ENCODE measurements at places on chromosomes 1 and 21.
A peak's percentile ranks its signal among the peaks of the same experiment; 100 is the strongest.

GRCh38 chr1:230212405-230212936, 145.4 kb downstream of the GALNT2 start:
- no peak for DNase-seq

- no peak for DNase-seq
Measured at GRCh38 chr21:44885615-44886014, 12.1 kb upstream of the PTTG1IP start.

GRCh38 chr1:221440658-221441057, 301.2 kb downstream of the DUSP10 start:
- peak; percentile 5 for DNase-seq

- DNase-seq = no peak
Measured at GRCh38 chr1:69185378-69185777, 382.3 kb upstream of the LRRC7 start.

GRCh38 chr1:9440261-9440660, 99.0 kb upstream of the SLC25A33 start:
- DNase-seq = no peak

- no peak for DNase-seq
Measured at GRCh38 chr1:161019751-161020495, 1.0 kb downstream of the F11R start.

- DNase-seq = no peak
Measured at GRCh38 chr1:205271277-205271676, 43.5 kb downstream of the TMCC2 start.

- no peak for DNase-seq
Measured at GRCh38 chr1:218463194-218464156, 118.3 kb downstream of the TGFB2 start.

DNA sequence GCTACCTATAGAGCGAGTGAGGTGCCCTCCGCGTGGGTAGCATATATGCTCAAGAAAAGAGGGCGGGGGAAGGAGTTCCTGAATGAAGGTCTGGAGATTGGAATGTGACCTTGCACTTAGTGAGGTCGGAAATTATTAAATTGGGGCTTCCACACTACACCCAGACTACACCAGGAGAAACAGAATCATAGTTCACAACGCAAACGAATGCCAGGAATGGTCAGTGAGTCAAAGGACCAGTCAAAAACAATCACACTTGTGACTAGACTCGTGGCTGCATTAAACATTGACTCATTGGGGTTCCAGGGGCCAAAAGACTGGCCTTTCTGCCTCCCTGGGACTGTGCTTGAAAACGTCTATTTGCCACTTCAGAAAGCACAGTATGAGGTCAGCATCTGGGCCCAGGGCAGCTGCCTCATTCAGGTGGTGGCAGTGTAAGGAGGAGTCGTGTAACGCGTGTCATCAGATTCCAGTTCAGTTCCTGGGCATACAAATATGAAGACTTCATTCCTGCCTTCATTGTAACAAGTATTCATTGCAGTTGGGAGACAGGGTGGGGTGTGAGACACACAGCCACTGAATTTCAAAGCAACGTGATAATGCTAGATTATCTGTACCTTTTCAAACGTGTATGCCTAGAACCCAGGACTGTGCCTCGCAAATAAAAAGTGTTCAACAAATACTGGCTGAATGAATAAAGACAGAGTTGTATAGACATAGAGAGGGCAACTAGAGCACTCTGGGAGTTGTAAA, at the start of gene YOD1:
Gene YOD1 (minus strand): TSS at position 18 of the 753 bp plus-strand sequence. CDS start 178 bp downstream, outside the sequence.
- DNase-seq = no peak

DNA sequence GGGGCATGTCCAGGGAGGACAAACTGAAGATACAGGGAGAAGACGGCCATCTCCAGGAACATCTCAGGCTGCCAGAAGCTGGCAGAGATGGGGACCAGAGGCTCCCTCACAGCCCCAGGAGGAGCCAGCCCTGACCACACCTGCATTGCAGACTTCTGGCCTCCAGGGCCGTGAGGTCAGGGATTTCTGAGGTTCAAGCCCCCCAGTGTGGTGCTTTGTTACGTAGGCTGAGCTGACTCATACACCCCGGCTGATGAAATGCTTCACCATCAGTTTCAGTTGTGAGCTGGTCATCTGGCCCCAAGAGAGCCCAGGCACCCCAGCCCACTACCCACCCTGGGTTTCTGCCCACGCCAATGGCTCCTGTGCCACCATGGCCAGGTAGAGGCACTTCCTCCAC, 106.4 kb downstream of the SIK1 start:
- DNase-seq = no peak

- no peak for DNase-seq
Measured at GRCh38 chr1:205272536-205272935, 44.8 kb downstream of the TMCC2 start.

GRCh38 chr1:12380326-12381249, 150.8 kb downstream of the VPS13D start:
- DNase-seq = no peak

DNA sequence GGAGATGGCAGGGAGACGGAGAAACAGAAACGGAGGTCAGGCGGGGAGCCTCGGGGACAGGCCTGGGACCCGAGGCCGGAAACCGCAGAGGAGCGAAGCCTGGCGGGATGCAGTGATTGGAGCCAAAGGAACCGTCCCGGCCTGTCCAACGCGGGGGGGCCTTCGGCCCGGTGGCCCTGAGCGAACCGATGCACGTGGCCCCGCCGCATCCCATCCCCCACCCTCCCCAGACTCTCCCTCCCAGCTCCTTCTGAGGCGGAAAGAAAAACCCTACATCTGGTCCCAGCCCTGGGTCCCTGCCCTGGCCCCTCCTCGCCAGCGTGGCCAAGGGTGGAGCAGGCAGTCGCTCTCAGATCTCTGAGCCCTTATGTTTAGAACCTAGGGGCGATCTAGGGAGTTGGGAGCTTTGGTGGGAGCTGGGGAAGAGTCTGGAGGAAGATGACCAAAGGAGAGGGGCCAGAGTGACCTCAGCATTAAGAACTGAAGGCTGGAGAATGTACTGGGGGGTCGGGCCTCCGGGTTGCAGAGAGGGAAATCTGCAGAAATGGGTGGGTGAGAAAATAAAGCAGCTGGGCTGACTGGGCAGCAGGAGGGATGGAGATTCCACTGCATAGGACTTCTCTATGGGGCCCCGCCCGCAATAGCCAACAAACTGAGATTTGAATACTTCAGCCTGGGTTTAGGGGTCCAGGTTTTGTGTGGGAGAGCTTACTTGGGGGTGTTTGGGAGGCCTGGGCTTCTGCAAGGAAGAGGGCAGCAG, 1.5 kb upstream of the CRABP2 start:
- no peak for DNase-seq

GRCh38 chr1:229323885-229324553, 18.8 kb downstream of the CCSAP start:
- DNase-seq = no peak

DNA sequence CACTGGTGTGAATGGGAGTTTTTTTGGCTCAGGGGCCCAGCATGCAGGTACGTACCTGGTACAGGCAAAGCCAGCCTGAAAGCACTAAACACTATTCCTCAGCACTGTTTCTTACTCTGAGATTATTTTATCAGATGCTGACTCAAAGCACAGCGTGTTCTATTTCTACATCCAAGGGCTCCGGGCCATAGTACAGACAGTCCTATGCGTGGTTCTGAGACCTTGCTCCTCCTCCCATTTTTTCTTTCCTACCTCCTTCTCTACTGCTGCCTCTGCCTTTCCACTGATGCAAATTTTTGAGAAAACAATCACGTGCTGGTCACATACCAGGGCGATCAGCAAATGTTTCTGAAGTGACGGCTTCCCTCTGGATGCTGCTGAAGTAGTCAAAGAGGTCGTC, 36.3 kb downstream of the PDPN start:
- DNase-seq = no peak

DNA sequence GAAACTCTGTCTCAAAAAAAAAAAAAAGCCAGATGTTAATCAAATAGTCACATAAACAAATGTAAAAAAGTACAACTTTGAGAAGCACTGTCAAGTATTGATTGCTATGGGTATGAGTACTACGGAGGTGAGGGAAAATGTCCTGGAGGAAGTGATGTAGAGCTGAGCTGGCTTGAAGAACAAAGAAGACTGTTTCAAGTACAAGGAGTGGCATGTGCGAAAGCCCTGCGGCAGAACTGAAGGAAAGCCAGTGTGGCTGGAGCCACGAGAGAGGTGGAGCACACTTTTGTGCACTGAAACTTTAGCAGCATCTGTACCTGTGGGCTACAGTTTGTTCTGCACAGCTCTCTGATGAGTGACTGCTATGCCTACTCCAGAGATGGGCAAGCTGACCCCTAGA, 5.4 kb upstream of the RPS6KA1 start:
- no peak for DNase-seq

GRCh38 chr1:4003846-4004505, 103.9 kb upstream of the C1orf174 start:
- no peak for DNase-seq

DNA sequence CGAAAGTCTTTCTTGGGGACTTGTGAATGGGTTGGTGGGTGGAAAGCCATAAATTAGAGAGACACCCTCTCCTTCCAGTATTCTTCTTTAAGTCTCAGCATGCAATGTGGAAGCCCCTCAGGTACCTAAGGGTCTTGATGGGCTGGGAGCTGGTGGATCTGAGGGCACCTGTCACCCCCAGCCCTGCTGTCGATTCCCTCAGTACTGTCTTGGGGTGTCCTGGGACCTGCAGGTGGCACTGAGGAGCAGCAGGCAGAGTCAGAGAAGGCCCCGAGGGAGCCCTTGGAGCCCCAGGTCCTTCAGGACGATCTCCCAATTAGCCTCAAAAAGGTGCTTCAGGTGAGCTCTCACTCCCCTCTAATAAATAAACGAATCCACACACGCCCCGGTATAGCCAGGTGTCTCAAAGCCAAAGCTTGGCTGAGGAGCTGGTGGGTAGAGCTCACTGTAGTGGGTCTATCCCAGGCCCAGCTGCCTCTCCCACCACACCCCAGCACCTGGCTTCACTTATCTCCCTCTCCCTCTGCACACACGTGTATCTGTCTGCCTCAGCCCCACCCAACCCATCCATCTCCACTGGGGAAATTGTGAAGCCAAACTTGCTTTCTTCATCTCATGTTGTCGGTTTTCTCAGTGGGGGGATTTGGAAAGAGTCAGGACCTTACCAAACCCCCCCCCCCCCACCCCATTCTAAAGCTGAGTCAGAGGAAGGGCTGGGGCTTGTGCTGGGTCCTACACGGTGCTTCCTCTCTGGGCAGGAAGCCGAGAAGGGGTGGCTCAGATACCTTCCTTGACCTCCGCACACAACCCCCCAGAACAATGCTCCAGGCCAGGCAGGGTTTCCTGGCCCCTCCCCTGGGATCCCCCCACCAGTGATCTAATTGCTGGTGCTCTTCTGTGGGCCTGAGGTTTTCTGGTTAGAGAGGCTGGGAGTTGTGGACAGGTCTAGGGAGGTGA, 1.6 kb downstream of the ADAM15 start:
- no peak for DNase-seq

DNA sequence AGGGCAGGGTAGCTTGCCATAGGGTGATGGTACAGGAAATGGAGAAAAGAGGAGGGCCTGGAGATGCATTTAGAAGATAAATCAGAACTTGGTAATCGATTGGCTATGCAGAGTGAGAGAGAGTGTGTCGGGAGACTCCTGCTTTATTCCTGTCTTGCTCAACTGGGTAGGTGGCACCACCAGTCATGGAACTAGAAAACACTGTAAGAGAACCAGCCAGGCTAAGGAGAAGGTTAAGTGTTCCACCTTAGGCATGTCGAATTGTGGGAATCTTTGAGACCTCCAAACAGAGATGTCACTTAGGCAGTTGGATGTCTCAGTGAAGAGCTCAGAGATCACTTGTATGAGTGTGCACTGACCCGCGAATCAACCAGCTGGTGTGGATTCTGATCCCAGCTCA, 28.7 kb upstream of the RD3 start:
- no peak for DNase-seq

- no peak for DNase-seq
Measured at GRCh38 chr1:40312238-40313205, 4.6 kb downstream of the COL9A2 start.

DNA sequence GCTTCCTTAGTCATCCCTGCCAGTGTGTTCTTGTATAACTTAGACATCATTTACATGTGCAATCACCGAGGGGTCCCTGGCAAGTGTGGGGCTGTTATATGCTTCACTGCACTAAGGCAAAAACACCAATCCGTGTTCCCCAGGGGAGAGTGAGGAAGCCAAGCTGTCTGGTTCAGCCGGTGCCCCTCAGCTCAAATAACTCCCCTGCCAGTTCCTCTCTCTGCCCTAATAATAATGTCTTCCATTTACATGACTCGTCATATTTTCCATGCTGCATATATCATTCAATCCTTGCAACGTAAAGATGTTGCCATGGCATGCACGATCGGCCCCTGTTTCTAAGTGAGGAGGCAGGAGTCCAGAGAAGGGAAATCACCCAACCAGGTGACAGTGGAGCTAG, 24.4 kb upstream of the NDC1 start:
- DNase-seq = no peak

DNA sequence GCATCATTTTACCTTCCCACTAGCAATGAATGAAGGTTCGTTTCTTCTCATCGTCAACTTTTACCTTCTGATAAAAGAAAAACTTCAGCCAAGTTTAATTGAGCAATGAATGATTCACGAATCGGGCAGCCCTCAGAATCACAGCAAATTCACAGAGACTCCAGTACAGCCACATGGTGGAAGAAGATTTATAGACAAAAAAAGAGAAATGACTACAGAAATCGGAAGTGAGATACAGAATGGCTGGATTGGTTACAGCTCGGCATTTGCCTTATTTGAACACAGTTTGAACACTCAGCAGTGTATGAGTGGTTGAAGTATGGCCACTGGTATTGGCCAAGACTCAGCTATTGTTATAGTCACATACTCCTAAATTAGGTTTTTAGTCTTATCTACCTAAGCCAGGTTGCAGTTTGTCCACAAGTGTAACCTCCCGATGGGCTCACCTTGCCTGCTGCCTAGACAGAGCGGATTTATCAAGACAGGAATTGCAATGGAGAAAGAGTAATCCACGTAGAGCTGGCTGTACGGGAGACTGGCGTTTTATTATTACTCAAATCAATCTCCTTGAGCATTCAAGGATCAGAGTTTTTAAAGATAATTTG, 15.3 kb downstream of the AK4 start:
- no peak for DNase-seq

- no peak for DNase-seq
Measured at GRCh38 chr1:40808909-40809308, 25.3 kb downstream of the KCNQ4 start.

GRCh38 chr1:229714964-229715603, 89.0 kb downstream of the URB2 start:
- no peak for DNase-seq

DNA sequence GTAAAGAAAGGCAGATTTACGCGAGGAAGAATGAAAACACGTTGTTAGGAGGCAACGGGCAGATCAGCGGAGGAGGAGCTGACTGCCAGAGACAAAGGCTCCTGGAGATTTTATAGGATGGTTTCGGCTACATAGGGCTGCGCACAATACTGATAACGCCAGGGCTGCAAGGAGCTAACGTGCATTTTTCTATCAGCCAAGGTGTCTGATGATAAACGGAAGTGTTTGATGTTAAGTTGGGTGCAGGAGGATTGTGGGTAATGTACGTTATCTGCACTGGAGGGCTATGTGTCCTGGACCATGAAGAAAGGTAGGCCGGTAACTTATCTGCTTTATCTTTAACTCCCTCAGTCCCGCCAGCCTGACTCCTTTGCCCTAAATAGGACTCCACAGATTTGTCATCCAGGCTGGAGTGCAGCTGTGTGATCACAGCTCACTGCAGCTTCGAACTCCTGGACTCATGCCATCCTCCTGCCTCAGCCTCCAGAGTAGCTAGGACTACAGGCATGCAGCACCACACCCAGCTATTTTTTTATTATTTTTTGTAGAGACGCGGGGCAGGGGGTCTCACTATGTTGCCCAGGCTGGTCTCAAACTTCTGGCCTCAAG, 29.6 kb downstream of the SETD4 start:
- DNase-seq = no peak
